Small intestine (tissue), 16 donors: ENCODE measurements at places on chromosomes 7 and 10.

DNA sequence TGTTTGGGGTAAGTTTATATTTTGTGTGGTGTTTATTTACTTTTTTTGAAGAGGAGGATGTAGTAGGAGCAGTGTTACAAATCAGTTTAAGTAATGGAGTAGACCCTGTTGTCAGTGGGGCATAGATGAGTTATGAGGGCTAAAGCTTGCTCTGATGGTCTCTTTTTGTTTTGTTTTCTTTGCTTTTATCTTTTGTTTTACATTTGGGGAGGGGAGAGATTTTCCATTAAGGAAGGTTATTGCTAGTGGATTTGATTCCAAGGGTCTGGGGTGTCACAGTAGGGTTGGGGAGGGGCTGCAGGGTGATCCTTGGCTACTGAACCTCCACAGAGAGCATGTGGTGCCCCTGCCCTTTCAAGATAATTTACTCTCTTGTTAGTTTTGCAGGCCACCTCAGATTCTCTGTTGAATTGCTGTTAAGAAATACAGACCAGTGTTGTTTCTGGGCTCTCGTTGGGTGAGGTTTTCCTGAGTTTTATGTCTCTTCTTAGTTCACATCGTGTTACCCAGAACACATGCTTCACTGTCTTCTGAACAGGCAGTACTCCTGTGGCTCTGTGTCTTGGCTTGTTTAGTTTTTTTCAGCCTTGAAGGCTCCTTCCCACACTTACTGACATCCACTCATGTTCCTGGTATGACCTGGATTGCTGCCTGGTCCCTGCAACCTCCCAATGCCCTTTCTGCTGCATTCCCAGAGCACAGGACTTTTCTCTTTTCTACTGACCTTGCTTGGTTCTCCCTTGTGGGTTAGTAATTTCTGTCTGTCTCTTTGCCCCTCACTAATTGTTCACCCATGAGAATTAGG, 4.2 kb downstream of the KIFBP start:
- DNase-seq = no peak

- DNase-seq = no peak
Observed at GRCh38 chr7:134850066-134850465, 70.6 kb downstream of the CALD1 start.

GRCh38 chr7:100493476-100494264, 9.9 kb downstream of the NYAP1 start:
- DNase-seq = peak; percentile 74

GRCh38 chr7:43092819-43093218, 19.6 kb upstream of the HECW1 start:
- no peak for DNase-seq

- DNase-seq = no peak
Observed at GRCh38 chr10:34719328-34719727, 95.8 kb downstream of the PARD3 start.

GRCh38 chr7:105768898-105769507, 107.4 kb downstream of the ATXN7L1 start:
- DNase-seq = no peak

DNA sequence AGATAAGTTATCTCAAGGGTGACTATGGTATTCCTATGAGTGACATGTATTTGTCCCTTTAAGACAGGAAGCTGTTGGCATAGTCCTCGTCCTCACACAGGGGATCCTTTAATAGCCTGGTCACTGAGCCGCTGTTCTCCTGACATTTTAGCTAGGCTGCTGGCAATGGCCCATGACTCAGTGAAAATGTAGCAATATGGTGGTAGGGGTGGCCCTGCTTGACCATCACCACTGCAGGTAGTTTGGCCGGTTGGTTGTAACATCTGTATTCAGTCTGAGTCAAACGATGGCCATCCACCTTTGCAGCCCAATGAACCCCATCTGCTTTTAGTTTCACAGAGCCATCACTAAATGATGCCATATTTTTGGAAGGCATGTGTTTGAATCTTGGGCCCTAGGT, 110.1 kb upstream of the RAB18 start:
- no peak for DNase-seq

DNA sequence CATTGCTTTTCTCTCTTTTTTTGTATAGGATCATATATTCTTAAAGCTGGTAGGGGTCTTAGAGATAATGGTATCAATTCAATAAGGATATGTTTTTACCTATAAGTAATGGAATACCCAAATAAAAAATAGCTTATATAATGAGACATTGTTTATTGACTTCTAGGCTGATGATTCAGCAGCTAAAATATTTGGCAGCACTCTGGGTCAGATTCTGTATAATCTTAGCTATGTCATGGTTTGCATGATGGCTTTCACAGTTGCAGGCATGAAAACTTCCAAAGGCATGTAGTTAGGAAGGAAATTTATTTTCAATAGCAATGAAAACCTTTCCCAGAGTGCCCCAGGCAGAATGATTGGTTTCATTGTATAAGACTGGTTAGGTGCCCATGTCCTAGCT, 32.1 kb upstream of the A1CF start:
- no peak for DNase-seq

DNA sequence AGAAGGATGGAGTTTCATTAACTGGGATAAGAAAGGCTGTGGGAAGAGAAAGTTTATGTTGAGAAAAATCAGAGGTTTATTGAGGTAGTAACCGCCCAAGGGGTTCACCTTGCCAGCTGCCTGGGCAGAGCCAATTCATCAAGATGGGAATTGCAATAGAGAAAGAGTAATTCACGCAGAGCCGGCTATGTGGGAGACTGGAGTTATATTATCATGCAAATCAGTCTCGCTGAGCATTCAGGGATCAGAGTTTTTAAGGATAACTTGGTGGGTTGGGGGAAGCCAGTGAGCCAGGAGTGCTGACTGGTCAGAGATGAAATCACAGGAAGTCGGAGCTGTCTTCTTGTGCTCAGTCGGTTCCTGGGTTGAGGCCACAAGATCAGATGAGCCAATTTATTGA, 70.6 kb downstream of the MALRD1 start:
- DNase-seq = no peak

DNA sequence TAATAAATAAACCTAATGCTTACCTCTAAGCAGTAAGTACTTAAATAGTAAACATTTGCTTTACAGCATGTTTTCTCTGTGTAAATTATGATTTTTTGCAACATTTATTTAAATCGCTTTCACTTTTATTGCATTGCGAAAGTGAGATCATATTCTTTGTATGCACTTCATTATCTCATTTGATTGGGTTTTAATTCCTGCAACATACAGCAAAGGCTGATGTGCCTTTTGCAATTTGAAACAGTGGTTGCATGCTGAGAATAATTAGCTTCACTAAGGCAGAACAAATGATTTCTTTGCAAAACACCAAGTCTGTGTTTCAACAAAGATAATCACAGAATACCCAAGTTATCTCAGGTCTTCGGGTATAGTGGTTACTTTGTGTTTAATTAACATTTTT, 16.3 kb upstream of the THSD7A start:
- DNase-seq = no peak

GRCh38 chr7:6510476-6511133, 40.7 kb downstream of the GRID2IP start:
- no peak for DNase-seq

DNA sequence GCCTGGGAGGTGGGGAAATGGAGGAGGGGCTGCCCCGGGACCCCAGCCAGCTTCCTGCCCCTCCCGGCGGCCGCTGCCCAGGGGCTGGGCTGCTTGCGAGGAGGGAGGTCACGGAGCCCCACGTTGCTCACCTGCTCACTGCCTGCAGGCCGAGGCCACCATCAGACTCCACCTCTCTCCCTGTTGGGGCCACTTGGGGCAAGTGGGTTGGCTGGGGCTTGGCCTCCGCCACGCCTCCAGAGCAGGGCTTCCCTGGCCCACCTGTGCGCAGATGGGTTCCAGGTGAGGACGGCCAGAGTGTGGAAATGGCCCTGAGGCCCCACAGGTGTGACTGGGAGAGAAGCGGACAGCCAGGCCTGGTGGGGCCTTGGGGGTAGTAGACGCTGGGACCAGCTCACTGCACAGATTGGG, 82.8 kb upstream of the DIP2C start:
- DNase-seq = no peak

- no peak for DNase-seq
Observed at GRCh38 chr10:112390125-112390703, 16.3 kb downstream of the ACSL5 start.

GRCh38 chr10:112815269-112816032, 134.6 kb upstream of the TCF7L2 start:
- no peak for DNase-seq

- no peak for DNase-seq
Observed at GRCh38 chr10:75018686-75019307, 92.7 kb upstream of the SAMD8 start.

GRCh38 chr7:108584211-108584610, 14.5 kb downstream of the DNAJB9 start:
- DNase-seq = no peak

DNA sequence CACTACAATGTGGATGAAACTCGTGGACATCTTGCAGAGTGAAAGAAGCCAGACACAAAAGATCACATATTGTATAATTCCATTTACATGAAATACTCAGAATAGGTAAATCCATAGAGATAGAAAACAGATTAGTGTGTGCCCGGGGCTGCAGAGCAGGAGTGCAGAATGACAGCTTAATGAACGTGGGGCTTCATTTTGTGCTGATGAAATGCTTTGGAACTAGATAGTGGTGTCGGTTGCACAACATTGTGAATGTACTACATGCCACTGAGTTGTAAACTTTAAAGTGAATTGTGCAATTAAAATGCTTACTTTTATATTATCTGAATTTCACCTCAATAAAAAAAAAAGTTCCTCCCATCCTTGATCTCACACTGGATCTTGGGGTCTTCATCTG, 31.8 kb upstream of the CARD11 start:
- DNase-seq = no peak

DNA sequence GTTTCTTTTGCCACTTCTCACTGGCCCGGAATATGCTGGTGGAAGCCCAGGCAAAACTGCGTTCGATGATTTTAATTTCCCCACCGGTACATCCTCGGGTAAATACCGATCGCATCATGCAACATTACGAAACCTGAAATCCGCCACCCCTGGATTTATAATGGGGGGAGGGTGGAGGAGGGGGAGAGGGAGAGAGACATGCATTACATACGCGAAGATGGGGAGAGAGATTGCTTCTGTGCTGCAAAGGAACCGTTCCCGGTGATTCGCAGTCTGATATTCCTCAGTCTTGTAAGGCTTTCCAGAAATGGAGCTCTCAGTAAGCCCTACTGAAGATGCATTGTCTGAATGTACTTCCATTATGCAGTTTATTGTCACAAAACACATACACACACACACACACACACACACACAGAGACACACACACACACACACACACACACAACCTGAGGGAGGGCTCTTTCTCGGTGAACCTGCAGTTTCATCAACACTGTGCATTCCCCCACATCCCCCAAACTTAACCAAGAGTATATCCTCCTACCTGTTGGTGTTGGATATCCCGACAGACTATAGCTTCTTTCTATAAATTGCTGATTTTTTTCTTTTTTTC, 741 bp downstream of the GPR85 start:
- DNase-seq = no peak

GRCh38 chr7:141359740-141360415, 191.3 kb upstream of the AGK start:
- no peak for DNase-seq

DNA sequence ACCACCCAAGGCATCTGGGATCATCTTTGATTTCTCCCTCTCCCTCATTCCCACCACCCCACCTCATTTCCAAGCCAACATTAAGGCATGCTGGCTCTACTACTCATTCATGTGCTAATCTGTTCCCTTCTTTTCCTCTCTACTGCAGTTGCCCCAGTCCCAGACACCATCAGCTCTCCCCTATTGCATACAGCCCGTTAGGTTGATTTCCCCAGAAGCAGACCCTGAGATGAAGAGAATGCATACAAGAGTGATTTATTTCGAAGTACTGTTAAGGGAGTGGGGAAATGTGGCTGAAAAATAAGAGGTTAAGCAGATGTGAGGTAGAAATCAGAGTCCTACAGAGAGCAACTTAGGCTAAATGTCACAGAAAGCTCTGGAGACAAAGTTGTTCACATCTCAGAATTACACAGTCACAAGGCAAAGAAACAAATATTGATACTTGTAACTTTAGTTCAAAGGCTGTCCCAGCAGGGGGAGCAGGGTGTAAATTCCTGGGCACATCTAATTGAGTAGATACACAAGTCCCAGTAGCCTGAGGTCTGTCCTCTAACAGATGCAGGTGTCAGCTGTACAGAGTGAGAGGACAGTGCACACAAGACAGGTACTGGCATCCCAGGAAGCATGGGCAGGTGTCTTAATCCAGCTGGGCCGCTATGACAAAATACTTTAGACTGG, 20.9 kb downstream of the AKR1D1 start:
- peak; percentile 58 for DNase-seq

- DNase-seq = no peak
Observed at GRCh38 chr10:43912469-43912868, 263.8 kb upstream of the ZNF32 start.

DNA sequence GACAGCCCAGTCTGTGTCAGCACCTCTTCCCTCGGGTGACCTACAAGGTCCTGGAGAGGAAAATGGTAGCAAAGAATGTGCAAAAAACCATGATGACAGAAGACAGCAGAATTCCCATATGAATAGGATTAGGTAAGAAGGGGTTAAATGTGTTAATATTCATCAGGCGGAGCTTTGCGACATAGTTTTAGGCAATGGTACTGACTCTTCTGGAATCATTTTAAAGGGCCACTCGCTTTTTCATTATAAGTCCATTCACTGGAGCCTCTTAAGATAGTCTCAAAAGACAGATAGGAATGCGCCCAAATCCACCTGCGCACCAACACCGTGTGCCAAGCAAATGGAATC, 38.2 kb downstream of the DLG5 start:
- DNase-seq = no peak

GRCh38 chr7:131057015-131057793, 270.5 kb upstream of the MKLN1 start:
- DNase-seq = peak; percentile 46

- DNase-seq = no peak
Observed at GRCh38 chr10:2812631-2813030, 254.7 kb upstream of the PFKP start.

GRCh38 chr10:88194041-88194887, 330.8 kb downstream of the PTEN start:
- DNase-seq = no peak
